ENCODE measurements at places on chromosomes 3 and 15. TPM values are rescaled to one million over a fixed set of nuclear protein-coding genes. Genes with fewer than 3 reads are reported as not detected.

DNA sequence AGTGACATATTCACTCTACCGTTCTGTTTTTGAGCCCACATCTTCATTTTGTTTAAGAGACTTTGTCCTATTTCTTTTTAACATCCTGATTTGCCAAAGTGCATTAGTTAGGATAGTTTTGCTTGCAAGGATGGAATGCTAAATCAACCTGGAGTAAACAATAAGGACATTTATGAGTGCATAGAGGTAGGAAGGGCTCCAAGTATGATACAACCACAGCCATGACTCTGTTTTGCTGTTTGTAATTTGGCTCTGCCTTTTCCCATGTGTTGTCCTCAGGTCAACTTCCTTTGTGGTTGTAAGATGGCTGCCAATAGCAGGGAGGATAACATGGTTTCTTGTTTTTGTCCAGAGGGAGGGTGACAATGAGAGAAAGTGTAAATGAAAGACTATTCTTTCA is 66.4 kb upstream of the GOLIM4 start:
- no peak for DNase-seq

GRCh38 chr3:177236704-177237103 is 39.4 kb upstream of the TBL1XR1 start:
- no peak for DNase-seq

DNA sequence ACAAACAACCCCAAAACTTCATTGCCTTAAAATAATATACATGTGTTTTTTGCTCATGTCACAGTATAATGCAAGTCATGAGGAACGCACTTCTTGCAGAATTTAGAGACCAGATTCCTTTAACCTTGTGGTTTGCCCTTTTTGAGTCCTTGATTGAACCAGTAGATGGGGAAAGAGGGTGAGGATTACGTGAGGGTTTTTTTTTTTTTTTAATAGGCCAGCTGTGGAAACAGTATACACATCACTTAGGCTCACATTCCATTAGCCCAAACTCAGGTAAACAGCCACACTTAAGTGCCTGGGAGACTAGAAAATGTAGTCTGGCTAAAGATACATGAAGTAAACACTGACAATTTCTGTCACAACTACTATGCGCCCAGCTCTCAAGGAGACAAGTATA is 114.9 kb upstream of the MLF1 start:
- DNase-seq = no peak

- no peak for DNase-seq
Observed at GRCh38 chr3:123244128-123244527, 42.4 kb downstream of the SEC22A start.

GRCh38 chr15:46646490-46646889 is 1011.7 kb downstream of the SQOR start:
- no peak for DNase-seq

- no peak for DNase-seq
Observed at GRCh38 chr3:189276444-189277219, 104.9 kb downstream of the TPRG1 start.

DNA sequence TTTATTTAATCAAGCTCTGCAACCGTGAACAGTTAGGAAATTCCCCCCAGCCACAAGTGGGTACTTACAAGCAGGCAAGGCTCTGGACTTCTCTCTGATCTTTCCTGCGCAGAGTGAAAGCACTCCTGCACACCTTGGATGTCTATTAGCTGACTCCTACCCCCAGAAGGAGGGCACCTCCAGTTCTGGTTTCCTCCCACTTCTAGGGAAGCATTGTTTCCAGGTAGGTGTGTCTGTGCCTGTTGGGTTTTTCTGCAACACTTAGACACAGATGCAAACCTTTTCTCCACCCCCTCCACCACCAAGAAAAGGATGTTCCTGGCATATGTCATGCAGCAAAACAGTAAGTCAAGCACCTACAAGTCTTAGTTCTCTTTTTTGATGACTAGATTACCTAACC is at the start of gene ZBED2:
Gene ZBED2, minus strand, starts transcription at position 115 of the 400 bp plus-strand sequence. CDS start 1,145 bp downstream, outside the sequence.
- no peak for DNase-seq

- no peak for DNase-seq
Observed at GRCh38 chr15:65772930-65773329, 19.2 kb downstream of the DENND4A start.

GRCh38 chr3:37812499-37812896 is 49.2 kb upstream of the CTDSPL start:
- no peak for DNase-seq

- DNase-seq = no peak
Observed at GRCh38 chr3:42891042-42891441, 14.9 kb upstream of the ZNF662 start.

GRCh38 chr15:58453931-58454793 is 22.4 kb downstream of the LIPC start:
- DNase-seq = no peak

DNA sequence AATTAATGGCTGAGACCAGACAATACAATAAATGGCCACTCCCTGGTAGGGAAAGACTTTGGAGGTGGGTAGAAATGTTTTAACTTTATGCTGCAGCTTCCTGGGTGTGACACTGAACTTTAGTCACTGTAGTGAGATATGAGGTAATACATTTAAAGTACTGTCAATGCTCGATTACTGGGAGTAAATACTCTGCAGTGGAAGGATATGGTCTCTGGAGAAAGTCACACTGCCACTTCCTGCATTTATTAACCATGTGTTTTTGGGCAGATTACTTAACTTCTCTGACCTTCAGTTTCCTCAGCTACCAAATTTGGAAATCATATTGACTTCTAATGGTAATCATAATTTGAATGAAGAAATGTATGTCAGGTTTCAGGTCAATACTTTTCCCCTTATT is 317.1 kb upstream of the TGFBR2 start:
- no peak for DNase-seq

Gene C15orf39
- total RNA-seq = 50.5 TPM

Gene SAXO2
- 6.2 TPM for total RNA-seq

Gene DAZL
- total RNA-seq = not detected

Gene AHSG
- total RNA-seq = not detected

Gene ENTPD3
- 0.72 TPM for total RNA-seq

Gene MAP6D1
- 2.3 TPM for total RNA-seq

Gene ZPLD1
- not detected for total RNA-seq

Measured in adrenal gland (tissue), 19 donors.